NAMALWA (cell line): ENCODE measurements at places on chromosomes 4 and X.
A peak's percentile ranks its signal among the peaks of the same experiment; 100 is the strongest.

GRCh38 chr4:95465010-95465409, 83.8 kb downstream of the UNC5C start:
- no peak for DNase-seq

- DNase-seq = peak; percentile 31
Observed at GRCh38 chrX:18885328-18886004, 98.4 kb downstream of the PHKA2 start.

DNA sequence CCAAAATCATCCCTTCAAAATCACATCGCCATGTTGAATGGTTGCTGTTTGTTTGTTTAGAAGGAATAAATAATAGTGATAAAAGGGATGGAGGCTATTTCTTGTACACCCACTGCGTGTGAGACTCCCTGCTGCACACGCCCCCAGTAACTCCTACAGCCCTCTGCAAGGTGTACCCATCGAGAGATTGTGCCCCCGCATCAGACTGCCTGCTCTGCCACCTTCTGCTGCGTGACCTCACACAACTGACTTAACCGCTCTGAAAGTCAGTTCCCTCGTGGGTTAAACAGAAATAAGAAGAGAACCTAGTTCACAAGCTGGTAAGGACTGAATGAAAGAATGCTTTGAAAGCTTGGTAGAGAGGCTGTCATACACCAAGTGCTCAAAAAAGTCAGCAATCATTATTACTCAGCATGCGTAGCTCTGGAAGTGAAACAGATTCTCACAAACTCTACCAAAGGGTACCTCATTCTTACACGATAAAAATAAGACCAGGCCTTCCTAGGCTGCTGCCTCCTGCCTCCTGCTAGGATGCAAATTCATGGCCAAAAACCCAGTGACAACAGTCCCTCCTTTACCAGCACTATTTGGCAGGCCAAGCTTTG, 147.1 kb downstream of the CPEB2 start:
- DNase-seq = no peak

DNA sequence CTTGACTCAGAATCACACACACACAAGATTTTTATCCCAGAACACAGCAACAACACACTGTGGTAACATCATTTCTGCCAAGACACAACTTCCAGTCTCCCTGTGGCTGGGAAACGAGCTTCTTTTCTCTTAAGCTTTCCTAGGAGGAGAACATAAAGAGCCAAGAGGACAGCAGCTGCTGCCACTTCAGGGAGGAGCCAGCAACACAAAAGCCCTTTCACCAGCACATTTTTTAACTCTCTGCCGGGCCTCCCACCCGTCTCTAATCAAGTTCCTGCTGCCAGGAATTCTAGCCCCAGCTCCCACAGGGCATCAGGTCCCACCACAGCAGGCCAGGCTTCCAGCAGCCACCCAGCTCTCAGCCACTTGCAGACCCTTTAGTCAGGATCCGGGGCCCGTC, 22.4 kb downstream of the FAT1 start:
- no peak for DNase-seq

DNA sequence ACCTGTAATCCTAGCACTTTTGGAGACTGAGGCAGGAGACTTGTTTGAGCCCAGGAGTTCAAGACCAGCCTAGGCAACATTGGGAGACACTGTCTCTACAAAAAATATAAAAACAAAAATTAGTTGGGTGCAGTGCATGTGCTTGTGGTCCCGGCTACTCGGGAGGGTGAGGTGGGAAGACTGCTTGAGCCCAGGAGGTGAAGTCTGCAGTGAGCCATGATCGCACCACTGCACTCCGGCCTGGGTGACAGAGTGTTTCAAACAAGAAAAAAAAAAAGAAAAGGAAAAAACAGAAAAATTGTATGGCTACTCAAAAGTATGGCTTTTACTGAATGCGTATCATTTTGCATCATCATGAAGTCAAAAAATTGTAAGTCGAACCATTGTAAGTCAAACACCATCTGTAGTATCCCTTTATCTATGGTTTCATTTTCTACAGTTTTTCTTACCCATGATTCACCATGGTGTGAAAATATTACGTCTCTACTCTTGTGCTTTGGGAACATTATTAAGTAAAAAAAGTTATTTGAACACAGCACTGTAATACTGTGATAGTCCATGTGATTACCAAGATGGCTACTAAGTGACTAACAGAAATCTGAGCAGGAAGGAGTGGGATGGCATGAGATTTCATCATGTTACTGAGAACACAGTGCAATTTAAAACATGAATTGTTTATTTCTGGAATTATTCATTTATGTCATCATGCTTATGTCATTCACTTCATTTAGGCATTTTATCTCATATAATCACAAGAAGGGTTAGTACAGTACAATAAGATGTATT, 26.5 kb upstream of the MANBA start:
- no peak for DNase-seq

GRCh38 chr4:89570931-89571330, 263.3 kb upstream of the GPRIN3 start:
- no peak for DNase-seq

GRCh38 chr4:36786519-36786918, 458.0 kb upstream of the NWD2 start:
- DNase-seq = no peak

DNA sequence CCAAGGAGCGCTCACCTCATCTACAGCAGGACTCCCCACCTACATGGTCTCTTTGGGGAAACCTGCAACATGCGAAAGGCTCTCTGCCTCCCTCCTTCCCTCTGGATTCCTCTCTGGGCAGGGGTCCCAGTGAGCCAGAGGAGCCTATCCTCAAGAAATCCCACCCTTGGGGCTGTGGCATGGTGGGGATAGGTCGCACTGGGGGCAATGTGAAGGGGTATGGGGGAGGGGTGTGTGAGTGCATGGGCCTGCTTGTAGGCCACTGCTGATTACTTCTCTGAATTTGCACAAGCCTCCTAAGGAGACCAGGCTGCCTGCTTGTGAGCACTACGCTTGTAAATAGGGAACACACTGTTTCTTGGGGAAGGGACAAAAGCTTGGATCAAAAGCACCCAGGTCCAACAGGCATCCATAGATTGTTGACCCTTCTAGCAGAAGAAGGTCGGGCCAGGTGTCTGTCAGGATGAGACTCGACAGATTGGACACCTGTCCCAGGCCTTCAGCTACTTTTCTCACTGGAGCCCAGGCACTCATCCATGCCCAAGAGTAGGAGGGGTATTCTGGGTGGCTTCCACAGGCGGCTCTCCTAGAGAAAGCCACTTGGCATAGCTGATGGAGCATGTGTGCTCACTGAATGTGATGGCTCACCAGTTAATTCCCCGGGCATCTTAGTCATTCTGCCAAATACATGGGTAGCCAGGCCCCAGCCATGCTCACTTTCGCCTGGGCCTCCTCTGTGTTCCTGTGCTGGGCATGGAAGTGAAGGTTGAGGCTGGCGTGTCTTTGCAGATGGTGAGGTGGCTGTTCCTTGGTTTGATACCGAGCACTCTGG, 75.0 kb downstream of the NBDY start:
- no peak for DNase-seq

DNA sequence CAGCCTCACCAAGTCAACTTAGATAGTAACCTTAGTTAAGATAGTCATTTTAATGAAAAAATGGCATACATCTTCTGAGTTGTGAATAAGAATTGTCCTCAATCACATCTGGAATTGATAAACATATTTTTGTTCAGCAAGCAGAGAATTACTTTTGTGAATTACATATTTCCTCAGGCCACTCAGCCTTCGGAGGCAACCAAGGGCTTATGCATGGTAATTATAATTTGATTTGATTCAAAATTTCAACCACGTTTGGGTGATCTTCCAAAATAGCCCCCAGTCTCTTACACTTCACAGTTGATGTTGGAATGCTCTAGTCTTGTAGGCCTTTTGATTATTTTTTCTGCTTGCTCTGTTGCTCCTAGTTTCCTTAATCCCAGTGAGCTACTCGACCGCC, 63.4 kb downstream of the GALNTL6 start:
- no peak for DNase-seq

GRCh38 chrX:141652286-141652685, 46.3 kb downstream of the SPANXD start:
- DNase-seq = no peak

- DNase-seq = no peak
Observed at GRCh38 chr4:156230176-156230575, 276.5 kb upstream of the CTSO start.

- DNase-seq = no peak
Observed at GRCh38 chr4:101357751-101358150, 10.4 kb upstream of the PPP3CA start.

DNA sequence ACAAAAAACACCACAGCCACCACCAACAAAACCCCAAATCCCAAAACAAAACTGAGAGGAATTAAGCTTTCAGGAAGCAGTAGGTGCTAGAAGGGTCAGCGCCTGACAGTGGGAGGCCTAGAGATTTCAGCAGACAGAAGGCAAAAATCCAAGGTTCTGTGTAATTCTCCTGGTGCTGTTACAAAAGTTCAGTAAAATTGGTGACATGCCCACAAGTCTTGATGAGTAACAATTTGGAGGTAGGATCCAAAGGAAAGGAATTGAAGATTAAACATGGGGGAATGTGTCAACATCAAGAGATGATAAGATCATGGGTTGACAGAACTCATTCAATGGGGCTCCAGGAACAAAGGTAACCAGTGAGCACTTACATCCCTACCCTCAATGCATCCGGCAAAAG, 653.8 kb upstream of the CPEB2 start:
- no peak for DNase-seq

DNA sequence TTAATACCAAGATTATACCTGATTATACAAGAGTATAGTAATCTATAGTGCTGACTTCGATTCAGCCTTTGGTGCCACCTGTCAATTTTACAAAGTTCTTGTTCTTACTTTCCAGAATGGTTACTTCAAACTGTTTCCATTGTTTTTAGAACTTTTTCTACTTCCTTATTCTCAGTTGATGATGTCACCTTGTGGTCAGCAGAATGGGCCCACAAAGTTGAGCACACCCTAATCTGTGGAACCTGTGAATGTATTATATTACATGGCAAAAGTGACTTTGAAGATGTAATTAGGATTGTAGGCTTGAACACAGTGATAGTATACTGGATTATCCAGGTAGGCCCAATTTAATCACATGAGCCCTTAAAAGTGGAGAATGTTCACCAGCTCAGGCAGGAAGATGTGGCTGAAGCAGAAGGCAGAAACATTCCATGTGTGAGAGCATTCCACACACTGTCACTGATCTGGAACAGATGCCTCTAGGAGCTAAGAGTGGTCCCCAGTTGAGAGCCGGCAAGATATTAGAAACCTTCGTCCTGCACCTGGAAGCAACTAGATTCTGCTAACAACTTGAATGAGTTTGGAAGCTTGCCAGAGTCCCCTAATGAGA, 6.3 kb upstream of the SGMS2 start:
- no peak for DNase-seq

DNA sequence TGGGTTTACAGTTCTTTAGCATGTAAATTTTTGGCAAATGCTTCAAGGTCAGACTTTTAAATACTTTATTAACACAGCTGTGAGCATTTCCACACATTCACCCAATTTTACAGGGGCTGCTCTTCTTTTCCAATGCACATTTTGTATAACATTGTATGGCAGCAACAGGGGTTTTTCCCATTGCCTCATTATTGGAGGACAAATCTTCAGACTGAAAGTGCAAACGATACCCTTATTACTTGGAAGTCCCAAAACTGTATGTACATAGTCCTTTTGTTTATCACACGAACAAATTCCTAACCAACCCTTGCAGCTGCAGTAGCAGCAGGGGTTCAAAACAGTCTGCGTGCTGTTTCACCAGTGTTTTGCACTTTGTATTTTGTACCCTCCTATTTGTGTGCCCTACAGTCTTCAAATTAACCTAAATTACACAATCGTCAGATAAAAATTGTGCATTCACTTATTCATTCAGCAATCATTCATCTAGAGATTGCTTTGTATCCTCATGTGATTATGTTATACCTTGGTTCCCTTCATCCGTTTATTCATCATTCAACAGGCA, 330.7 kb upstream of the RASGEF1B start:
- no peak for DNase-seq

DNA sequence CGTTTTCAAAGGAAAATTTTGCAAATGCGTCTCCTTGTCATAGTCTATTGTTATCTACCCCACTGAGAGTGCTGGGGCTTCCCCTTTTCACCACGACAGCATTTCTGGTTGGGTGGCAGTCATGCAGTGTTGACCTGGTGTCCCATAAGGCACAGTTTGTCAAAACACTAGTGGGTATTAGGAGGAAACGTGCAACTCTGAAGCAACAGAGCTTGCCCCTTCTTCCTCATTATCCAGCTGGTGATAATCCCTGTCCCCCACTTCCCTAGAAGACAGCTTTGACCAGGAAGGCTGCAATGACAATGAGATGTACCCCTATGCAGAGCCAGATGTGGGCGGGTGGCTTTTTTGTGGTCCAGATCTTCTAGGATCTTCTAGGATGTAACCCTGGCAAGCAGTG, 1.8 kb downstream of the TBC1D1 start:
- DNase-seq = peak; percentile 54
